ENCODE measurements at places on chromosomes 3 and 15.

GRCh38 chr3:73419942-73420341 is 204.8 kb downstream of the PDZRN3 start:
- DNase-seq = peak; percentile 29

- no peak for DNase-seq
Observed at GRCh38 chr3:192261135-192261534, 466.2 kb downstream of the FGF12 start.

GRCh38 chr15:66167854-66168253 is 85.7 kb downstream of the MEGF11 start:
- DNase-seq = no peak

GRCh38 chr3:197504641-197505121 is 51.1 kb downstream of the BDH1 start:
- DNase-seq = no peak

DNA sequence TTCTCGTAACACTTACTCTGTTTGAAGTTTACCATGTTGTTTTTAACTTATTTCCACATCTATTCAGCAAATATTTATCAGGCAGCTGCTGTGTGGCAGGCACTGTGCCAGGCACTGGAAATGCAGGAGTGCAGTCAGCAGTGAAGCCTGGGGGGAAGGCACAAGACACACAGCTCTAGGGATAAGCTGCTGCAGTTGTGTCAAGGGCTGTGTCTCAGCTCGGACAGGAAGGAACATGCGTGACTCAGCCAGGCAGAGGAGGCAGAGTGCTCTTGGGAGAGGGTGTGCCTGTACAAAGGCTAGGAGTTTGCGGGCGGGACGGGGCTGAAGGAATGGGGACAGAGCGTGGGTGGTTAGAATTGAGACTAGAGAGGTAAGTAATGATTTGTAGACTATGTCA is 24.7 kb downstream of the LYSMD4 start:
- DNase-seq = peak; percentile 91

DNA sequence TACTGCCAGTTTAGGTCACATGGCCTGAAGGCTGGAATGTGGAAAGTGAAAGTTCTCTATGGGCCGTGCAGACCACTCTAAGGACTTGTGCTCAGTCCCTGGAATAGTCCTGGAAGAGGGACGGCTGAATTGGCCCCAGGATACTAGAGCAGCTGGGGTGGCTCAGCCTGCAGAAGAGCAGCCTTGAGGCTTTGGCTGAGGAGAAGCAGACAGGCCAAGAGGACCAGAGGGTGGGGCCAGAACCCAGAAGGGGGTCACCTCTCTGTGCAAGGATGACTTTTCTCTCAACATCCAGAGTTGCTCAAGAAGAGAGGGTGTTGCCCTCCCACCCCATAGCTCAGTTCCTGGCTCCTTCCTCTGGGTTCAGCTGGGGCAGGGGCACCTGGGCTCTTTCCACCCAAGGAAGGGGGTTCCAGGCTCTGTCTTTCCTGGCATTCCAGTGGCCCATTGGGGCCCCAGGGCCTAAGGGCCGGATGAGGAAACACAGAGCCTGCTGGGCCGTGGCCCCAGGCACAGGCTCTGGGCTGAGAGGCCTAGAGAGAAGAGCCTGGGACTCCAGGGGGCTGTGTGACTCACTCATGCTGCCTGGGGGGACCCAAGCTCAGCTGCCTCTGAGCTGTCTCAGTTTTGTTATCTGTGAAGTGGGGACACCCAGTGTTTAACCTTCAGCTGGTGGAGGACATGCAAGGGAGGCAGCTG is 8.5 kb upstream of the FBLN2 start:
- DNase-seq = no peak

- no peak for DNase-seq
Observed at GRCh38 chr3:129418041-129418973, 10.1 kb downstream of the EFCAB12 start.

- DNase-seq = no peak
Observed at GRCh38 chr3:182135056-182135455, 423.3 kb downstream of the SOX2 start.

DNA sequence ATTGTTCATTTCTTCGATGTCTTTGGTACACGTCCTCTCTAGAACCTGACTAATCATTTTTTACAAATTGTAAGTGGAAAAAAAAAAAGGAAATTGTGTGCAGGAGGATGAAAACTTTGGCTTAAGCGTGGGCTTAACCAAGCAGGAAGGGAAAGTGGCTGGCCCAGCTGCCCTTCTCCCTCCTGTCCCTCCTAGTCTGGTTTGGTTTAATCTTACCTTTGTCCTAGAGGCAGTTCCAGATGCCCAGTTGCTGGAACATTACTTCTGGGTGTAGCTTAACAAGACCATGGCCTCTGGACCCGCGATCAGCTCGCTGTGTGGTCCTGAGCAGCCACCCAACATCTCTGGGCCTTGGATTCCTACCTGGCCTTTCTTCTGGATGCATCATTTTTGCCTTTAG is 15.4 kb downstream of the PAQR5 start:
- DNase-seq = no peak

GRCh38 chr3:104437131-104437750 is 929.5 kb upstream of the ALCAM start:
- peak; percentile 62 for DNase-seq

- DNase-seq = no peak
Observed at GRCh38 chr15:66824424-66824823, 122.4 kb downstream of the SMAD6 start.

- DNase-seq = no peak
Observed at GRCh38 chr15:70146162-70146561, 48.4 kb upstream of the TLE3 start.

DNA sequence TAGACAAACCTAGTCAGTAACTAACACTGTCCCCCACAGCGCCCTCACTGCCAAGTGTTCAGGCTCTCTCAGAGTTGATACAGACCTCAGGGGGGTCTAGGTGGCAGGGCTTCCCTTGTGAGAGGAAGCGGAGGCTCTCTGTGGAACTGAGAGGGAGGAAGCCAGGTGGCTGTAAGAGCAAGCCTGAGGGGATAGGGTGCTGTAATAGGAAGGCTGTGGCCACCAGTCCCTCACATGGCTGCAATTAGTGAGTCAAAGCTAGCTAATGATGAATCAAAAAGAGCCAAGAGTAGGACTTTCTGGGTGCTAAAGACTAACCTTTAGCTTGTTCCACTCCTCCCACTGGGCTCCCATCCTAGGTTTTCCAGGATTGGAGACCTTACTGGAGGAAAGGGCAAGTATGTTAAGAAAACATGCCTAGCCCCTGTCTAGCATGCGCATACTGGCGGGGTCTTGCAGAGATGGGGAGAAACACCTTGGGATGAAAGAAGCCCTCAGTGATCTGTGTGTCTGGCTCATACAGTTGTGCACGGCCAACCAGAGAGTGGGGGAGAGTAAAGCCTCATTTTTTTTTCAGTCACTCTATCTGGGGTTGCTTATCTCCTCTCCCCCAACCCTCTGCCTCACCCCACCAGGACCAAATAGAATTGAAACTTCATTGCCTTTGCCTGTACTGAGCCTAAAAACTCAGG is 13.3 kb upstream of the SOX2 start:
- DNase-seq = no peak

GRCh38 chr15:89781891-89782618 is 5.9 kb downstream of the MESP2 start:
- DNase-seq = peak; percentile 68

DNA sequence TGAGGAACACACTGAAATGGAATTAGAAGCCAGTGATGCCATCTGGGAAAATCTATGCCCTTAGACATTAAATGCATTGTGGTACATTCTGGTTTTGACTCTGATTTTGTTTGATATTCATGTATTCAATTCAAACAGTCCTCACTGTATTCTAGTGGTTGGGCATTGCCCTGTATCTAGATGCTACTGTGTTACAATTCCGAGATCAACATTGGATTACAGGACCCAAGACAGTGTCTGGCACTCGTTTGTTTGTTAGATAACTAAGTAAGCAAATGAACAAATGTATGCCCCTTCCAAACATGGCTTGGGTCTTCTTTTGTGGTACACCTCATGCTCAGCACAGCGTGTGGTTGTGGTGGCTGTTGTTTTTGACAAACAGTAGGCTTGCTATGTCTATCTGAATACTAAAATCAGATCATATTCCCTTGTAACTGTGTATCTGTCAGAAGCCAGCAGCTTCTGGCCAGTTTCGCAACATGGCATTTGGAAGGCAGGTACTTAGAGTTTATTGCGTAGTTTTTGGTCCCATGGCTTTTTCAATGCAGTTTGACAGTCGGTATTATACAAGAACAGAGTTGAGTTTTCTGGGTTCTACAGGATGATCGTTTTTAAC is 5.7 kb downstream of the FILIP1L start:
- DNase-seq = no peak

- DNase-seq = peak; percentile 38
Observed at GRCh38 chr3:177441813-177442646, 244.7 kb upstream of the TBL1XR1 start.

- peak; percentile 61 for DNase-seq
Observed at GRCh38 chr15:88202231-88202630, 54.3 kb downstream of the NTRK3 start.

DNA sequence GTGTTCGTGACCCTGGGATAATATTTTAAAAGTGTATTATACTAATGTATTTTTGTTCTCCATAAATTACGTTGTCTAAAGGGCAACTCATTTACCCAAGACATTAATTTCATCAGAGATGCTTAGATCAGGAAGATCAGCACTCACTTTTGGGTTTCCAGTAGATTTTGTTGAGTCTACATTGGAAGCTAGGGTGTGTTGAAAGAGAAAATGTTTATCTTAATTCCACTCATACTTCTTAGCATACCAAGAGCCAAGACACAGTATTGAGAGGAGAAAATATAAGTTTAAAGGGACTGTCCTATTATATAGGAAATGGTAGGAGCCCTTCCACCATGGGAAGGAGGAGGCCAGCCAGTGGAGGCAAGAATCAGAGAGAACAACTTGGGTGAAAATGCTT is 412.9 kb upstream of the RGMA start:
- no peak for DNase-seq

GRCh38 chr3:65107174-65107573 is 419.4 kb upstream of the ADAMTS9 start:
- DNase-seq = peak; percentile 26

DNA sequence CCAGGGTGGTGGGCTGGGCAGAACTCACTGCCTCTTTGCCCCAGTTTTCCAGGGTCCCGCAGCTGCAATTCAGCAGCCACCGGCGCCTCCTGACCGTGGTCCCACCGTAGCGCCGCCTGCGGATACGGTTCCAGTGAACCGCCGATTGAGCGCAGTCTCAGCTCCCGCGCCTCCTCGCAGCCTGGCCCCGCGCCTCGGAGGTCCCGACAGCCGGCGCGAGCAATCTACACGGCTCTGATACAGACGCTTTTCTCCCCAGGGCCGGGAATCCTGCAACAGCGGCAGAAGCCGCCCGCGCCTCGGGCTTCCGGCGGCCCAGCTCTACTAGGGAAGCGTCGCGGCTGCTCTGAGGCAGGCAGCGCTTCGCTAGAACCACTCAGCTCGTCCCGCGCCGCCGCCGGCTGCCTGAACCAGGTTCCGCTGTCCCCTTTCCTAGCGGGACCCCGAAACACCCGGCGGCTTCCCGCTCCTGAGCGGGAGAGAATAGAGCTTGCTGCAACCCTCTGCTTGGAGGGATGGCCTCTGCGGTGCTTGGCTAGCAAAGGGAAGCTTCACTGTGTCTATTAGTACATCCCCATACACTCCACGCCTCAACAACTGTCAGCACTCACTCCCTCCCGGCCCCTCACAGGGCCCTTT is 3.1 kb downstream of the FOXL2NB start:
- peak; percentile 60 for DNase-seq

DNA sequence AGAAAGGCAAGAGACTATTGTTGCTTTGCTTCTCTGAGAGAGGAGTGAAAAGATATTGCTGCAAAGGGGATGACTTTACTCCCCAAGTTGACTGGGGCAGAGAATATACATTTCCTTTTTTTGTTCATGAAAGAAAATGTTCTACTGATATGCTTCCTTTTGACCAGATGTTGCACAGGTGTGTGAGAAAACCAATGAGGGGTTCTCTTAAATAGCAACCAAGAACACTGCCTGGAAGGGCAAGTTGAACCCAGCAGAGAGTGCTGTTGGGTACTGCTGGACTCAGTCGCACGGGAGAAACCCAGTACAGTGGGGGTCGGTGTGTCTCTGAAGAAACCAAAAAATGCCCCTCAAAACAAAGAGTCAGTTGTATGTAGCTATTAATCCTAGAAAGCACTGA is 101.2 kb downstream of the CHST2 start:
- DNase-seq = no peak

DNA sequence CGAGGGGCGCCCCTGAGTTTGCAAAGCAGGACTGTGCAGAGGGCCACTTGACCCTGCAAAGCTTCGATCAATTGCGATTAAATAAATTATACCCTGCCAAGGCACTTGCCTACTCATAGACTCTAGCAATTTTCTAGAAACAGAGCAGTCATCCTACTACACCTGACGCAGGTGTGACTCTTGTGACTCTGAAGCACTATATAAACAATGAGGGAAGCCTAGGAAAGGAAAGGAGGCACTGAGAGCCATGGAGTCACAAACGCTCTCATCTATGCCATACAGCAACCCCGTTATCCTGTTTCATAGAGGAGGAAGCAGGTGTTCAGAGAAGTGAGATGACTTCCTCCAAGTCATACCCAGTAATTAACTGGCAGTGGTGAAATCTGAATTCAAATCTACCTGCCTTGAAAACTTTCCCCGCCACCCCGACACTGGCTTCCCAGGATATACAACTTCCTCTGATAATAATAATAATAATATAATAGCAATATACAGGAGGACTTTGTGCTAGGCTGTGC is 14.4 kb downstream of the ARHGEF3 start:
- DNase-seq = no peak

- no peak for DNase-seq
Observed at GRCh38 chr15:68769702-68770101, 51.0 kb downstream of the ANP32A start.

DNA sequence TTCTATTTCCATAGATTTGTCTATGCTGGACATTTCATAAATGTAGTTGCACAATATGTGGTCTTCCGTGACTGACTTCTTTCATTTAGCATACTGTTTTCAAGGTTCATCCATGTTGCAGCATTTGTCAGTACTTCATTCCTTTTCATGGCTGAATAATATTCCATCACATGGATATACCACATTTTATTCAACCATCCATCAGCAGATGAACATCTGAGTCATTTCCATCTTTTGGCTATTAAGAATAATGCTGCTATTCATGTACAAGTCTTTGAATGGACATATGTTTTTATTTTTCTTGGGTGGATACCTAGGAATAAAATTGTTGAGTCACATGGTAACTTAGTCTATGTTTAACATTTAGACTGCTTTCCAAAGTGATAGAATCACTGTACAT is 99.3 kb upstream of the RAD18 start:
- DNase-seq = no peak

DNA sequence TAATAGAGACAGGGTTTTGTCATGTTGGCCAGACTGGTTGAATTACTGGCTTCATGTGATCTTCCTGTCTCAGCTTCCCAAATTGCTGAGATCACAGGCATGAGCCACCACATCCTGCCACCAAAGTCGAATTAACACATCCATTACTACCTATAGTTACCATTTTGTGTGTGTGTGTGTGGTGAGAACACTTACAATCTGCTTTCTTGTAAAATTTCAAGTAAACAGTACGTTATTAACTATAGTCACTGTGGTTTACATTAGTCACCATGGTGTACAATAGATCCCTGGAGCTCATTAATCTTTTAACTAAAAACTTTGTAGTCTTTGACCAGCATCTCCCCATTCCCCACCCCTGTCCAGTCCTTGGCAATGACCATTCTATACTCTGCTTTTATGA is 270.0 kb downstream of the NAALADL2 start:
- no peak for DNase-seq

- peak; percentile 78 for DNase-seq
Observed at GRCh38 chr3:125386811-125387210, 11.7 kb upstream of the ZNF148 start.

- DNase-seq = no peak
Observed at GRCh38 chr3:46671541-46672348, 21.7 kb downstream of the ALS2CL start.

GRCh38 chr15:101177866-101178265 is 74.0 kb downstream of the CHSY1 start:
- DNase-seq = no peak
